ENCODE measurements at places on chromosomes 2 and 18. TPM values are rescaled to one million over a fixed set of nuclear protein-coding genes. Genes with fewer than 3 reads are reported as not detected.
A peak's percentile ranks its signal among the peaks of the same experiment; 100 is the strongest.

GRCh38 chr2:88925770-88926462 is 234.4 kb downstream of the RPIA start:
- H3K4me3 ChIP-seq = no peak overlapping the region
- no peak overlapping the region for H3K27ac ChIP-seq
- DNase-seq = no peak
- H3K4me1 ChIP-seq = no peaks in the 10 kb centered on the region

DNA sequence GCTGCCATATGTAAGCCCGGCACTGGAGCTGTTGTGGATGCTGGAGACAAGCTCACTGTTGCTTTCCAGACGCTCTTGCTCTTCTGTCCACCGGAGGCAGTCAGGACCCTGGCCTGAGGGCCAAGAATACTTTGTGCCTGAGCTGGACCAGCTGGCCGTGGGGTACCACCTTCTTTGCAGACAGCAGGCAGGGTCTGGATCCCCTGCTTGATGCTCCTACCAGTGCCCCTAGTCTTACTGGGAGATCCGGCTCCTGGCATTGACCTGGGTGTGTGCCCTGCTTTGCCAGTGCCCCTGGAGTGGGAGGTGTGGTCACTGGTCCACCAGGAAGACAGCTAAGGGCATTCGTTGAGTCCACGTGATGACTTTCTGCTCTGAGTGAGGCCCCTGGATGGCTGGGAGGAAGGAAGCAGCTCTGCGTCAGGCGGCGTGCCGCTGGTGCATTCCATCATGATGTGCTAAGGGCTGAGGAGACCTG is 59.3 kb downstream of the LRRFIP1 start:
- no peak for DNase-seq
- H3K4me3 ChIP-seq = no peak overlapping the region
- H3K27me3 ChIP-seq = no peaks in the 10 kb centered on the region
- peaks cover 1% of the 10 kb centered on the region for H3K36me3 ChIP-seq
- H3K4me1 ChIP-seq = peaks cover 49% of the 10 kb centered on the region

UGT1A3 gene
- total RNA-seq = not detected

- no peak overlapping the region for H3K4me3 ChIP-seq
- H3K27me3 ChIP-seq = no peaks in the 10 kb centered on the region
- peak overlapping the region; percentile 8 for H3K27ac ChIP-seq
- H3K36me3 ChIP-seq = peaks cover 31% of the 10 kb centered on the region
- peaks cover 10% of the 10 kb centered on the region for H3K4me1 ChIP-seq
Observed at GRCh38 chr2:97654309-97654708, 8.4 kb downstream of the COX5B start.

GRCh38 chr2:126858013-126858412 is 40.7 kb upstream of the TEX51 start:
- no peak for DNase-seq
- H3K27ac ChIP-seq = no peak overlapping the region
- H3K4me3 ChIP-seq = no peak overlapping the region
- H3K27me3 ChIP-seq = peaks cover 3% of the 10 kb centered on the region
- H3K36me3 ChIP-seq = no peaks in the 10 kb centered on the region

DNA sequence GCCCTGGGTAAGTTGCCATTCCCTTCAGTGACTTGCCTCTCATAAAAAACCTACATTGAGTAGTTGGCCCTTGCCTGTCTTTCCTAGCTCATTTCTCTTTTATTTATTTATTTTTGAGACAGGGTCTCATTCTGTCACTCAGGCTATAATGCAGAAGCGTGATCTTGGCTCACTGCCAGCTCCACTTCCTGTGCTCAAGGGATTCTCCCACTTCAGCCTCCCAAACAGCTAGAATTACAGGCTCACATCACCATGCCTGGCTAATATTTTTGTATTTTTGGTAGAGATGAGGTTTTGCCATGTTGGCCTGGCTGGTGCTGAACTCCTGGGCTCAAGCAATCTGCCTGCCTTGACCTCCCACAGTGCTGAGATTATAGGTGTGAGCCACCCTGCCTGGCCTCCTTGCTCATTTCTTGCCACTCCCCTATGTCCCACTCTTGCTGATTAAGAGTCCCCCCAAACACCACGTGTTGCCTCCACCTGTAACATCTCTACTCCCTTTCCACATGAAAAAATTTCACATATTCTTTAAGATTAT is 12.6 kb downstream of the EVA1A start:
- no peaks in the 10 kb centered on the region for H3K36me3 ChIP-seq
- no peaks in the 10 kb centered on the region for H3K4me1 ChIP-seq
- no peak overlapping the region for H3K4me3 ChIP-seq
- H3K27ac ChIP-seq = no peak overlapping the region
- H3K27me3 ChIP-seq = peaks cover 11% of the 10 kb centered on the region

DNA sequence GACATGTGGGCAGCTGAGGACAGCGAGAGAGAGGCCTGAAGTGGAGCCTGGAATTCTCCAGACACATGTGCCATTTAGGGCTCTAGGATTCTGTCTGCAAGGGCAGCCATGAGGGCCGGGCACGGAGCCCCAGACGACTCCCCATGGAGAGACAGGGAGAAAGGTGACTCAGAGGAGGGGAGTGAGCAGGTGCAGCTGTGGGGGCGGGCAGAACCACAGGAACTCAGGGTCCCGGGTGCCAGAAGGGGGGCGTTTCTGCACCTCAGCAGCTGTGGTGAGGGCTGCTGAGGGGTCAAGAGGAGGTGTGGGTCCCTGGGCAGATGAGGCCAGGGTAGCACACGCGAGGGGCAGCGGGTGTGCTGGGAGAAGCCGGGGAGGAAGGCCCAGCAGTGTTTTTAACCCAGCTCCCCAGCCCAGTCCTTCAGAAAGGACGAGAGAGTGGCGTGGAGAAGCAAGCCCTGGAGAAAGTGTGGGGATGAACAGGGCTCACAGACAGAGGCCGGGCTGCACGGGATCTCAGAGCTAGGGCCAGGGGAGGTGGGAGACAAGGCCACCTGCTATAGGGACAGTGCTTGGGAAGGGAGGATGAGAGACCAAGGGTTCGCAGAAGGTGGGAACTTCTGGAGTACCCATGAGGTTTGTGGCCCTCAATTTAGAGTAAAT is 7.6 kb downstream of the GPR17 start:
- H3K27me3 ChIP-seq = no peaks in the 10 kb centered on the region
- H3K27ac ChIP-seq = no peak overlapping the region
- no peak overlapping the region for H3K4me3 ChIP-seq
- H3K4me1 ChIP-seq = peaks cover 7% of the 10 kb centered on the region
- no peaks in the 10 kb centered on the region for H3K36me3 ChIP-seq

DNA sequence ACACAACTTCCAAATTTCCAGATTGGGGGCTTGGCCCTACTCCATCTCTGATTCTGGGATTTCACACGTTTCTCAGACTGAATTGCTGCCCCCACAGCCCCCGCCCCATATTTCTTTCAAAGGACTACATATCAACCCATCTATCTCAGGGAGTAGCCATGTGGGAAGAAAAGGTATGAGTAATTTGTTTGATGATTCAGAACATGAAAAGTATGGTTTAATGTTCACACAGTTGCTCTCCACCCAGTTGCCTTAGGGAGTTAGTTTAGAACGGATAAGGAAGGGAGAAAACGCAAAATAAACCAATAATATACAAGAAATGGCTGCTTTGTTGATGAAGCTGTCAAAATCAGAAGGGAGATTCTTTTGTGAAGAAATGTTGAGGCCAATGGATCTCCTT is 145.1 kb downstream of the PIEZO2 start:
- no peaks in the 10 kb centered on the region for H3K27me3 ChIP-seq
- no peaks in the 10 kb centered on the region for H3K36me3 ChIP-seq
- no peak overlapping the region for H3K27ac ChIP-seq
- H3K4me3 ChIP-seq = no peak overlapping the region

DNA sequence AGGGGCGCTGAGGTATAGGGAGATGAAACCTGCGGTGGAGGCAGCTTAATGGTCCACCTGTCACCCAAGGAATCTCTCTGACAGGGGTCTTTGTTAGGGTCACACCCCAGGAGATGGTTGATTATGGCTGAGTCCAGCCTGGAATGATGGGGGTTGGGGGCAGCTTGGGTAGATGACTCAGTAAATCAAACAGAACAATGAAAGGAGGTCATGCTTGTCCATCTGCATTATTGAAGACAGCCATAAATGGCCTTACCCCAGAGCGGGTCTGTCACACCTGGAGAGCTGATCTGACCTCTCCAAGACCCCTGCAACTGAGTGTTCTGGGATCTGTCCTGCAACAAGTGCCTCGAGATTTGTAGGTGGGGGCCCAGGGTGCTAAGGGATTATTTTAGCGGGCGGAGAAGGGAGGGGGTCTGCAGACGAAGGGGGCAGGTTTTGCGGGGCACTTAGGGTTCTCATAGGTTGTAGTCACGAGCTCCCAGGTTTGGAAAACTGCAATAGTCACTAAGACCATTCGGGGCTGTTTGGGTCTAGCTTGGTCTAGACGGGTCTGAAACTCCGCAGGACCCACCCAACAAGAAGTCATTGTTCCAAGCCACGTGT is 771 bp upstream of the IGFBP2 start:
- no peak overlapping the region for H3K27ac ChIP-seq
- peak overlapping the region; percentile 58 for H3K4me3 ChIP-seq
- H3K36me3 ChIP-seq = peaks cover 2% of the 10 kb centered on the region
- H3K27me3 ChIP-seq = peaks cover 77% of the 10 kb centered on the region
- H3K4me1 ChIP-seq = peaks cover 14% of the 10 kb centered on the region
- no peak for DNase-seq

HJURP gene
- 145 TPM for total RNA-seq

DNA sequence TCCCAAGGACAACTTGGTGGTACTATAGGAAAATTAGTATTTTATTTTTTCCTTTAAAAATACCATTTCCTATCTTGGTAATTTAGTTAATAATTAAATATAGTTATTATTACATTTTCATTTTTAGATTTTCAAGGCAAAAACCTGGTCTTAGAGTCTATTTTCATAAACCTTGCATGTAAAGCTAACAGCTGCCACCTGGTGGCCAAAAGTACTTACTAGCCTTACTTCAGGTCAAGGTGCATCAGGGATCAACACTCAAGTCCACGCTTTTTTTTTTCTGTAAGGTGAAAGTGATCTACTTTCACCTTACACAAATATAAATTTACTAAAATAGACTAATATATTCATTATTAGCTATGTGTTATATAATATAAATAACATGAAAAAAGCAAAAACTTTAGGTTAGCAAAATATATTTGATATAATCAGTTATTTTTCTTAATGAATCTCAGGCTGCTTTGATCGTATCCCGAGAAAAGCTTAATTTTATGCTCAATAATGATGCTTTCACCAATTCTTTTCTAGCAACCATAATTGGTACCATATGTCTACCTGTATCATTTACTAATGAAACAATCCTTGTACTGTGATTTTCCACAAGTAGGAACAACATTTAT is 62.5 kb downstream of the RELCH start:
- no peaks in the 10 kb centered on the region for H3K27me3 ChIP-seq
- peak; percentile 83 for DNase-seq
- no peak overlapping the region for H3K27ac ChIP-seq
- no peaks in the 10 kb centered on the region for H3K4me1 ChIP-seq

DNA sequence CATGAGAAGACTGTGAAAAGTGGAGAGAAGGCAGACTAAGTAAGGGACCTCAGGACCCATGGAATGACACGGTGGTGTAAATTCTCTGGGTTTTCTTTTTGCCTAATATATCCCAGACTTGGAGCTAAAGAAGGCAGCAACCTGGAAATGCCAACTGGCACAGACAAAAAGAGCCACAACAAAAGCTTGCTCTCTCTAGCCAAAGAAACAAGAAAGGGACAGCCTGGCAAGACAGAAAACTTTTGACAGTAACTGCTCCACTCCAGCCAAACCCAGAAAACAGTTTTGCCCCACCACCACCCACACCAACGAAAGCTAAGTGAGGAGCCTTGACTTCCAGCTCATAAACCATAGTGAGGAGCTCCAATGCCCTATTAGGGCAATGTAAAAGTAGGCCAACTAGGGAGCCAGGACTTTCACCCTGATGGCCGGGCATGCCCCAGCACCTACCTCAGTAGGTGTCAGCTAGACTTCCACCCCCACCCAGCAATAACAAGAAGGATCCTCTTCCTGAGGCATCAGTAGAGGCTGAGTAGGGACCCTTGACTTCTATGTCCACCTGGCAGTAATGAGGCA is 35.5 kb downstream of the PELI1 start:
- no peak overlapping the region for H3K4me3 ChIP-seq
- H3K27ac ChIP-seq = no peak overlapping the region
- no peak for DNase-seq
- peaks cover 41% of the 10 kb centered on the region for H3K4me1 ChIP-seq

GALR1 gene
- not detected for total RNA-seq

PIKFYVE gene
- total RNA-seq = 27.3 TPM

ABCB11 gene
- total RNA-seq = not detected

PKDCC gene
- not detected for total RNA-seq

DNA sequence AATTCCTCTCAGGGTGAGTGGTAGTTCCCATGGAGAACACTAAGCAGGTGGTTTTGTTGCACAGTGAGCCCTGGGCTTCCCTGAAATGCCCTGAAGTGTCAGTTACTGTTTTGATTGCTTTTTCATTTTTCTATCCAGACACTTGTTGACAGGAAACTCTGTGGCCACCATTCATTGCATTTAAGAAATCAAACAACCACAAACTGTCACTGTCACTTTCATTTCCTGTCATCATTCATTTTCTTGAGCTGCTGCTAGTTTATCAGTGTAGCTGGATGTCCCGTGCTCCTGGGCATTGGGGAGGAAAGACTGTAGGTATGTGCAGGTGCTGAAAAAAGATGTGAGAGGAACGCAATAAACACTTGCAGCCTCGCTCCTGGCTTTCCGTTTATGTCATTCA is 891.6 kb upstream of the ZEB2 start:
- no peaks in the 10 kb centered on the region for H3K36me3 ChIP-seq
- peaks cover 17% of the 10 kb centered on the region for H3K4me1 ChIP-seq
- H3K27ac ChIP-seq = peak overlapping the region; percentile 28
- peak; percentile 50 for DNase-seq

DNA sequence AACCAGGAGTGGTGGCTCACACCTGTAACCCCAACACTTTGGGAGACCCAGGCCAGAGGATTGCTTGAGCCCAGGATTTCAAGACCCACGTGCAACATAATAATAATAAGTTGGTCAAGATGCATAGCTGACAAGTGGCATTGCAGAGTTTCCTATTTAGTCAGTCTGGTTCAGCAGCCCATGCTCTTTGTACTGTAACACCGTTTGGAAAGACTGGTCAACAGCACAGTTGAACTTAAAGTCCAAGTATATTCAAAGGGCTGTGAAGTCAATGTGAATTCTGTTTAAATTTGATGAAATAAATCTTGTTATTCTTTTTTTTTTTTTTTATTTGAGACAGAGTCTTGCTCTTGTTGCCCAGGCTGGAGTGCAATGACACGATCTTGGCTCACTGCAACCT is 1.5 kb upstream of the TRMT61B start:
- peaks cover 25% of the 10 kb centered on the region for H3K4me1 ChIP-seq
- no peak overlapping the region for H3K27ac ChIP-seq
- H3K27me3 ChIP-seq = peaks cover 19% of the 10 kb centered on the region
- H3K4me3 ChIP-seq = peak overlapping the region; percentile 95
